ENCODE measurements at places on chromosomes 13 and 19. TPM values are rescaled to one million over a fixed set of nuclear protein-coding genes. Genes with fewer than 3 reads are reported as not detected.

- no peaks in the 10 kb centered on the region for H3K36me3 ChIP-seq
- H3K4me1 ChIP-seq, result no peaks in the 10 kb centered on the region
- H3K4me3 ChIP-seq, result no peak overlapping the region
Observed at GRCh38 chr19:35294328-35294727, 2.4 kb downstream of the MAG start.

DNA sequence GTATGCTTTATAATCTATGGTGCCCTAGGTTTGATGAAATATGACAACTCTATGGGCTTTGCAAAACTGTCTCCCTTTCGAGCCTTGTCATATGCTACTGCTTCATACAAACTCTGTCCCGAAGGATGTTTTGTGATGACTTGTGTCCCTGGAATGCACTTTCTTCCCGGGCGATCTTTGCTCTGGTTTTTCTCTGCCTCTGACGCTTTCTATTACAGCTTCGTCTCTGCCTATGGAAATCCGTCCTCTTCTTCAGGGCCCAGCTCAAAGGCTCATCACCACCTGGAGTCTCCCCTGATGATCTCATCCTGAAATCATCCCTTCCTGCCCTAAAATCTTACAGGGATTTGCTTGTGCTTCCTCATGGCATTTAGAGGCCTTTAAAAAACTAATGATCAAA, 191.5 kb upstream of the KL start:
- no peak overlapping the region for H3K4me3 ChIP-seq
- no peak for DNase-seq
- no peak overlapping the region for H3K27ac ChIP-seq
- H3K4me1 ChIP-seq, result no peaks in the 10 kb centered on the region
- no peaks in the 10 kb centered on the region for H3K27me3 ChIP-seq
- H3K36me3 ChIP-seq, result no peaks in the 10 kb centered on the region

DNA sequence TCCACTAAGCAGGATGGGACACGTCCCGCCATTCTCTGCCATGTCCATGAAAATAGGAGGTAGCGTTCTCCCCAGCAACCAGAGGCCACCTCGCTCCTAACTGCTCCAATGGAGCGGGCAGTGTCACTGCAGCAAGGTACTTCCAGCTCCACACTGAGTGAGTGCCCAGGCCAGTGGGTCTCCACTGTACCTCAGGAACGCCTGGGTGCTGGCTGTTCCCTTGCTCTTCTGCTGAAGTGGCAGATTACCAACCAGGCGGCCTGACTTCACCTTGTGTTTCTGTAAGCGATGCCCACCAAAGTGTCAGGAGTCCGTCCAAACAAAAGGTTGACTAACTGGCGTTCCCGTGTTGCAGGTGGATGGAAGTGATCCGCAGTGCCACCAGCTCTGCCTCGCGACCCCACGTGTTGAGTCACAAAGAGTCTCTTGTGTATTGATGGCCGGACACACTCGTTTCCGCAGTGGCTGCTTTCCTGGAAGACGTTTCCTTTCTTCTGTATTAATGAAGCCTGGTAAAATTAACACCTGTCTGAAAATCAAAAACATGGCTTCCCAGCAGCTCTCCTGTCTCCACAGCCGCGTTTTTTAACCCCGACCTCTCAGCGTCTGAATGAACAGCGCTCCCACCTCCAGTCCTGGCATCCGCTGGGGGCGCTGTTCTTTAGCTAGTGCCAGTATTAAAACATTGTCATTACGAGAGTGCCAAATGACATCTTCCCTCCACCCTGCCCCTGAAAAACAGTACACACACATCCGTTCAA, 128.8 kb downstream of the STK24 start:
- peaks cover 22% of the 10 kb centered on the region for H3K4me1 ChIP-seq
- DNase-seq, result no peak
- H3K36me3 ChIP-seq, result peaks cover 36% of the 10 kb centered on the region
- H3K27ac ChIP-seq, result peak overlapping the region; percentile 23
- H3K27me3 ChIP-seq, result no peaks in the 10 kb centered on the region

- H3K4me1 ChIP-seq, result no peaks in the 10 kb centered on the region
- no peak overlapping the region for H3K4me3 ChIP-seq
- H3K36me3 ChIP-seq, result no peaks in the 10 kb centered on the region
- H3K27me3 ChIP-seq, result no peaks in the 10 kb centered on the region
- no peak for DNase-seq
Observed at GRCh38 chr19:8120636-8121480, 28.5 kb downstream of the FBN3 start.

The ARHGAP45 gene
- 202 TPM for total RNA-seq

Data from activated T-helper 1 cell treated with anti-CD3 and anti-CD28 coated beads, Interleukin-12 subunit alpha, Interleukin-12 subunit beta, Interleukin-2, Interleukin-4 antibody, amounts not matched to agents 30 ng/mL and 10 ng/mL and 1 ng/mL, durations not matched to agents 14 hours and 24 hours and 36 hours (primary cell).